ENCODE measurements at places on chromosomes 3 and 15.

GRCh38 chr3:156668073-156668763 is 6.2 kb upstream of the TIPARP start:
- no peak for DNase-seq

DNA sequence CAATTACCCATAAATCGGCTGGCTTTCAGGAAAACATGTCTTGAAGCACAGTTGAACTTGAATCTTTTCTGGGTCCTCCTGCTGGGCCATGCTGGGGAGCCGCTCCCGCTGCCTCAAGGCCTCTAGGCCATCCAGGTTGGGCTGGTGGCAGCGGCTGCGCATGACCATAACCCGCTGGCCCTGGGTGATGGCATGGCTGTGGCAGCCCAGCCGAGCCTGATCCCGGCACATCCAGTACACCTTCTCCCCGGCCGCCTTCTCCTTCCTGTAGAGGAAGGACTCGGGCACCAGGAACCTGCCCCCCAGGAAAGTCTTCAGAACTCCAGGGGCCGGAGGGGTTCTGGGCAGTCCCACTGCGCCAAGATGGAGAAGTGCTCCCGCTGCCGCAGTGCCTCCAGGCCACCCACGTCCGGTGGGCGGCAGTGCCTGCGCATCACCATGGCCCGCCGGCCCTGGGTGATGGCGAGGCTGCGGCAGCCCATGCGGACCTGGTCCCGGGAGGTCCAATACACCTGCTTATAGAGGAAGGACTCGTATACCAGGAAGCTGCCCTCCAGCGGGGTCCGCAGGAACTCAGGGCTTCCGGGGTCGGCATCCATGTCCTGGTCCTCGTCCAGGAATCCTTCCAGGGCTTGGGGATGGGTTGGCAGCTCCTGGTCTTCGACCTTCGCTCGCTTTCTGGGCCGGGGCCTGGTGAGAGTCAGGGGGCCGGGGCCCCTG is 84.3 kb upstream of the FXR1 start:
- DNase-seq: no peak

DNA sequence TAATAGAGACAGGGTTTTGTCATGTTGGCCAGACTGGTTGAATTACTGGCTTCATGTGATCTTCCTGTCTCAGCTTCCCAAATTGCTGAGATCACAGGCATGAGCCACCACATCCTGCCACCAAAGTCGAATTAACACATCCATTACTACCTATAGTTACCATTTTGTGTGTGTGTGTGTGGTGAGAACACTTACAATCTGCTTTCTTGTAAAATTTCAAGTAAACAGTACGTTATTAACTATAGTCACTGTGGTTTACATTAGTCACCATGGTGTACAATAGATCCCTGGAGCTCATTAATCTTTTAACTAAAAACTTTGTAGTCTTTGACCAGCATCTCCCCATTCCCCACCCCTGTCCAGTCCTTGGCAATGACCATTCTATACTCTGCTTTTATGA is 270.0 kb downstream of the NAALADL2 start:
- no peak for DNase-seq

DNA sequence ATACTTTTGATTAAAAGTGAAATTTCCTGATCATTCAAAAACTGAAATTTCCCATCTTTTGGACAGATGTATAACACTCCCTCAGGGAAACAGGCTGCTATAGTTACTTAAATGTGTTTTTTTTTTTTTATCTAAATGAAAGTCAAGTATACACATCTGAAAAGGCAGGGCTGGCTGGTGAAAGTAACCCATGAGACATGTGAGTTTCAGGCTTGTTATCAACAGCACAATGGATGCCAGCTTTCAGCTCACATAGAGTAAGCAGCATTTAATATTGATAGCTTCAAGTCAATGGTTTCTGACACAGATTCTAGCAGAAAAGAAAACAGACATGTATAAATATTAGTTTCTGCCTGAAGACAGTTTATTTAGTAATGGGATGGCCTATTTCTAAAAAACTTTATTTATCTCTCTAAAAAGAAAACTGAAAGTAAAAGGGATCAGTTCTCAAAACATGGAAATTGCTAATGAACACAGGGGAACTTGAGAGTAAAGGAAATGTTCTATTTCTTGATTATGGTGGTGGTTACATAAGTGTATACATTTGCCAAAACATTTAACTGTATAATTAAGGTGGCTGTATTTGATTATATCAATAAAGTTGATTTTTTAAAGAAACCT is 89.7 kb upstream of the CMC1 start:
- no peak for DNase-seq

DNA sequence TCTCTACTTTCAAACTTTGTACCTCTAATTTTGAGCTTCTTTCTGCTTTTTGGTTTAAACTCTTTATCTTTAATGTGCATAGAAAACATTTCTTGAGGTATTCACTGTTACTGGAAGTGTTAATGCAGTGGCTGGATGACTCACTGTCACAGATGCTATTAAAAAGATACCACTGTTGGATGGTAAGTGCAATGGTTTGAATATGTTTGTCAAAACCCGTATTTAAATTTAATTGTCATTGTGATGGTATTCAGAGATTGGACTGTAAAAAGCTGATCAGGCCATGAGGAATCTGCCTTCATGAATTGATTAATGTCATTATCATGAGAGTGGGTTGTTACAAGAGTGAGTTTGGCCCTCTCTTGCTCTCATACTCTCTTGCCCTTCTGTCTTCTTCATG is 70.6 kb downstream of the AP4E1 start:
- no peak for DNase-seq

- no peak for DNase-seq
These were observed 69.6 kb downstream of the CHDH start for GRCh38 chr3:53776494-53777101.

DNA sequence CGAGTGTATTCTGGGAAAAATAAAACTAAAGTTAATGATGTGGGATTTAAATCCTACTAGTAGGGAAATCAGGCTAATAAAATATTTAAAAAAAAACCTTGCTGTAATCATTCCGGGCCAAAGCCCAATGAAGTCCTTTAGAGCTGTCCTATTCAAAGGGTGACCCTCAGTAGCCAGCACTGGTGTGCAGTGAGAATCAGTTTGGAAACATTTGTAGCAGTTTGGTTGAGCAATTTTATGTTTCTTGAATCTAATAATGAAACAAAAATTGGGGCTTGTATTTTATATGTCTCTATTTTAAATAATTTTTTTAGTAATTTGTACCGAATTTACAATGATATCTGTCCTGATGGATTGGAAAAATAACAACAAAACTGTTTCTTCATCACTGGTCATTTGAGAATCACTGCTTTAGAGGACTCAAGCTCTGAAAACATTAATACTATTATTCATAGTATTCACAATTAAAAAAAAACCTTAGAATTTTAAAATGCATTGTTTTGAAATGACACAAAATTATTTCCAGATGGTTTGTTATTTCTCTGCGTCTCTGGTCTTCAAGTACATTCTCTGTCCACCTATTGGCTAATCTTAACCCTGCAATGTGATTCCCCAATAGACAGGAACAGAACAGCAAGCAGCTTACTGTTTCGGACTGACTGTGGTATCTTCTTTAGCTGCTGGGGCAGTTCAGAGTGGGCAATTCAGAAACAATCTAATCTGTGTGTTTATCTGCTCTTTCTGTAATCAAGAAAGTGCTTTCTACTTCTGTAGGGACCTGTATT is 71.2 kb downstream of the OTOL1 start:
- no peak for DNase-seq

GRCh38 chr3:195876297-195877064 is 31.9 kb downstream of the TNK2 start:
- no peak for DNase-seq

- no peak for DNase-seq
These were observed 16.9 kb downstream of the ICE2 start for GRCh38 chr15:60462027-60462426.

DNA sequence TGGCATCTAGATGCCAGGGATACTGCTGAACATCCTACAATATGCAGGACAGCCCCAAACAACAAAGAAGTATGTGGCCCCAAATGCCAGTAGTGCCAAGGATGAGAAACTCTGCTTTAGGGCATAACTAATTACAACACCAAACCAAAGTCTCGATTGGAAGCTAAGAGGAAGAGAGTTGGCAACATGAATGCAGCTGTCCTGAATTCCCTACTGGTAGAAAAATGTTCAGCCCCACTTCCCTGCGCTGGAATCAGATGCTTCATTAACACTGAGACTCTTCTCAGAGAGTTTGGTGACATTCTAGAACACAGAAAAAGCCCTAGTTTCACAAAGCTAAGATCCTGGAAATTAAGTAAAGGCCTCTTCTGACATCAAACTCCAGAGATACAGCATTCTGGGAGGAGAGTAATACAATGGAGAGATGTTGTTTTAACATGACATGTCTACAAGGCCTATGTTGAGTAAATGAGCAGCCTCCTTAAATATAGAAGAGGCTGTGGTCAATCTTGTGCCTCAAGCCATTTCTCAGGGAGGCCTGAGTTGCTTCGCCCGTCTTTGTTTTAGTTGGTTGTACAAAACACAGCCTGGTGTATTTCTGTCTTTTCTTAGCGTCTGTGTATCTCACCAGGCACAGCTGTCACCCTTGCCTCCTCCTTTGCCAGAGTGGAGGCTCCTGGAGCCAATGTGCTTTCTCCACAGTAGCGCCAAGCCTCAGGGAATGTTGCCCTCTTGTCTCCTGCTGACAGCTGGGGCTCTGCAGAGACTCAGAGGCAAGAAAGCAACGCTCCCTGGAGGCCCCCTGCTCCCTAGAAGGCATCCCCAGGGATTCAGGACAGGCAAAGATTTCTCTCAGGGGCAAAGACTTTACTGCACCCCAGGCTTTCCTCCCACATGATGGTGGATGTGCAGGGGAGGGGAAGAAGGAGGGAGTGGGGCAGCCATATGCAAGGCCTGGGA is 25.1 kb upstream of the CTNNB1 start:
- no peak for DNase-seq

DNA sequence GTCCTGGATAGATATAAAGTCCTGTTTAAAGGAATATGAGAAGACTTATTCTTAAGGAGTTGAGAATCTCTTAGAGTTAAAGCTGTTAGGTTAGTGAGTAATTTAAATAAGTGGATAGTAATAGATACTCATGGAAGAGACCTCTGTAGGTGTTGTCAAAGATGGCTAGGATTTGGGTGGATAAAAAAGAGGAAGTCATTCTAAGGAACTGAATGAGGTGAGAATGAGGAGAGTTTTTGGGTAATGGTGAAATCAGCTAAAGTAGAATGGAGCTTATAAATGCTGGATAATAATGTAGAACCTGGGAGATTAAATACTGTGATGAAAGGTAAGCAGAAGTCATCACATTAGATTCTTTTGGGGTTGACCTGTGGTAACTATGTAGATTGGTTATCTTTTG is 8.1 kb downstream of the ARIH1 start:
- DNase-seq: no peak

DNA sequence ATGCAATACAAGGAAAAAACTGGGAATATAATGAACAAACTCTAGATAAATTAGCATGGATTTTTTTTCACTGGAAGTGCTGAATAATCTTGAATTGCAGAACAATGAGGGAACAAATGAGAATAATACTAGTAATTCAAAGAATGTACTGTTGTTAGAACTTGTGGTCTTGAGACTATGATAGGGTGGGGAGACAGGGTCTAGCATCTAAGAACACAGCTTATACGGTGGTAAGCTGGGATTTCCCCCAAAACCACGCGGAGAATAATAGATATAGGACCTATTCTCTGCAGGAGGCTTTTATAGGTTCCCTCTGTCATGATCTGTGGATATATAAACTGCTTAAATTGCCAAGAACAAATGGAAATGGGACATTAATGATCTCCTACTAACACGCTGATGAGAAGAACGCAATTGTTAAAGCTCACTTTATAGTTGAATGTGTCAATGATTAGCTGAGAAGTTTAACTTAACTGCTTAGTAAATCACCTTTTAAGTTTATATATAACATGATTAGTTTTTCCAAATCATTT is 692.3 kb downstream of the ZPLD1 start:
- DNase-seq: no peak

- no peak for DNase-seq
These were observed 50.8 kb downstream of the RFX7 start for GRCh38 chr15:56192659-56193442.

GRCh38 chr15:96593735-96594134 is 263.2 kb downstream of the NR2F2 start:
- no peak for DNase-seq

DNA sequence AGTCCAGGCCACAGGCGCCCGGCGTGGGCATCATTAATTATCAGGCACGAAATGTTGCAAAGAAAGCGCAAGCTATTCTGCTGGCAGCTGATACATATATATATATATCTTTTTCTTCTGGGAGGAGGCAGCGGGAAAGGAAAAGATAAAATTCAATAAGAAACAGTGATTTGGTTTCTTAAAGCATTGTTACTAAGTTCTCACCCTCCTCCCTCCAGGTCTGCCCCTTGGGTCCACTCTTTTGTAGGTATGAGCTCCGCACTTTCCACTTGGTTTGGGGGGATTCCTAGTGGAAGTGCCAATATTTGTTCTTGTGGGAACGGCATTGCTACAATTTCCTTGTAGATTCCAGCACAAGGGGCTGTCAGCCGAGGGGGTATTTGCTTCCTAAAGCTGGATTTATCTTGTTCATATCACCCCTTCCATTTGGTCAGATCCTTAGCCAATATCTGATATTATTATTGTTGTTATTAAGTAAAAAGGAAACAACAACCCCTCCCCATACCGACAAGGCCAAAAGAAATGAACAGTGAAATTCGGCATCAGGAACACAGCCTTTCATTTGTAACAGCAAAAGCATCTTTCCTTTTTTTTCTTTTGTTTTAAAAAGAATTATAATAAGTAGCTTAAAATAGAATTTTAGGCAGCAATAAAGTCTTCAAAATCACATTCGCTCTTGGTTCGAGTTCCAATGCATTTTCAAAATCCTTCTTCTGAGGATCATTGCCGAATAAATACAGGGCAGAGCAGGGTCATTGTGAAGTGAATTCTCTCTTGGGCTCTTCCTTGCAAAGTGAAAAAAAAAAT is 15.6 kb downstream of the ZIC1 start:
- no peak for DNase-seq

GRCh38 chr3:48434591-48435222 is 4.8 kb upstream of the PLXNB1 start:
- DNase-seq: no peak

GRCh38 chr15:58447271-58448010 is 15.7 kb downstream of the LIPC start:
- DNase-seq: no peak

- no peak for DNase-seq
These were observed 439.2 kb downstream of the MCTP2 start for GRCh38 chr15:94670438-94671034.

- DNase-seq: no peak
These were observed 224.5 kb downstream of the MEIS2 start for GRCh38 chr15:36875740-36876334.

- no peak for DNase-seq
These were observed 125.4 kb downstream of the TP63 start for GRCh38 chr3:189756582-189757078.

DNA sequence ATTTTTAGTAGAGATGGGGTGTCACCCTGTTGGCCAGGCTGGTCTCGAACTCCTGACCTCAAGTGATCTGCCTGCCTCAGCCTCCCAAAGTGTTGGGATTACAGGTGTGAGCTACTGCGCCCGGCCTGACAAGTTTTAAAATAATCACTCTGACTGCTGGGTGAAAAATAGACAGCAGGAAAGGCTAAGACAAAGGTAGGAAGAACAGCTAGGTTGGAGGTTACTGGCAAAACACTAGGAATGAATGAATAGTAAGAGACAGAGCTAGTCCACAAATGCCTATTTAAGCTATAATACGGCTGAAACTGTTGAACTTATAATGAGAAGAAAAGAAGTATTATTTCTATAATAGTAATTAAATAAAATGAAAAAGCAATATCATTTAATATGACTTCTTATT is 46.7 kb upstream of the RAP2B start:
- DNase-seq: no peak

GRCh38 chr15:75822685-75823278 is 20.5 kb upstream of the UBE2Q2 start:
- no peak for DNase-seq
